ENCODE measurements at places on chromosomes 3 and 15.

GRCh38 chr3:8727605-8728512 lies 5.7 kb upstream of the CAV3 start:
- no peak for DNase-seq

DNA sequence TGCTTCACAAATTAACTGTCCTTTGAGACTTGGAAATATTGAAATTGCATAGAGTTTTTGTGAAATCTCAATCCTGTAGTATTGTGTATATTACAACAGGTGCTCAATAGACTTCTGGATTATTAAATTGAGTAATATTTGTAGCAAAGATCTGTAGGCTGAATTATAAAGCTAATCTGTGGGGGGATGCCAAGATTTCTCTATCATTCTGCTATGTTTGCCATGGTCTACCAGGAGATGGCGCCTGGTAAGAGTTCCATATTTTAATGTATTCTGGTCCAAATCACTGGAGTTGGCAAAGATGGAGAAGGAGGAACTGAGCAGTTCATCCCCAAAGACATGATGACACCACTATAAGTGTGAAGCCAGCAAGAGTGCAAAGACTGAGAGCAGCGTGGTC lies 340.9 kb upstream of the TPRG1 start:
- DNase-seq: no peak

DNA sequence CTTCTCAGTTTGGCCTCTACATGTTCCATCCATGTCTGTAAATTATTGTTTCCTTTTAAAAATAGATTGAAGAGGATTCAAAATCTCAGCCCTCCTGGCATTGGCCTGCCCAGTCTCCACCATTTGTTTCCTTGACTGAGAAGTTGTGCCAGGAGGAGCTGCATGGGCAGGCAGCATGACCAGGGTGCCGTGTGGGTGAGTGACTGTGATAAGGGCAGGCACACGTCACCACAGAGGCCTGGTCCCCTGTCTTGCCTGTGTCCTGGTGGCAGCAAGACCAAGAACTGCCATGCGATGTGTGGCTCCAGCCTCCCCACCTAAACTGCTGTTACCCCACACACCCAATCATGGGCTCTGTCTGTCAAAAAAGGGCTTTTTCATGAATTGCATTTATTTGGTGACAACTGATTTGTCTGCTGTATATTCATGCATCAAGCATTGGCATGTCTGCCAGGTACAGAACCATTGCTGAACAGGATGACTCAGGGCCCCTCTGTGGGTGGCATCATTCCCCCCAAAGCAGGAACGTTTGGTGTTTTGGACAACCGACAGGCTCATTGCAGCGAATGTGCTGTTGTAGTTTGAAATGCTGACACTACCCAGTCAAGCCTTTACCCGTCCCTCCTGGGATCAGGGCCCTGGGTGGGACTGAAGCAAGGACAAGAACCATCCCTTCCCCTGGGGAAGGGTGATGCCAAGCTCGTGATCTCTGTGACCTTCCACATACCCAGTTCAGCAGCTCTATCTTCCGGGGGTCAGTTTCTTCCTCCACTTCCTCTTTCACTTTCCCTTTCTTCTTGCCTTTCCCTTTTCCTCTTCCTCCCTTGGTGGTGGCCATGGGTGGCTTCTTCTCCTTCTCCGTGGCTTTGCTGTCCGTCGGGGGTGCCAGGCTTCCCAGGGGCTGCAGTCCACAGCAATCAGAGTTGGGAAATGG lies 51.6 kb downstream of the TRPM1 start:
- no peak for DNase-seq

DNA sequence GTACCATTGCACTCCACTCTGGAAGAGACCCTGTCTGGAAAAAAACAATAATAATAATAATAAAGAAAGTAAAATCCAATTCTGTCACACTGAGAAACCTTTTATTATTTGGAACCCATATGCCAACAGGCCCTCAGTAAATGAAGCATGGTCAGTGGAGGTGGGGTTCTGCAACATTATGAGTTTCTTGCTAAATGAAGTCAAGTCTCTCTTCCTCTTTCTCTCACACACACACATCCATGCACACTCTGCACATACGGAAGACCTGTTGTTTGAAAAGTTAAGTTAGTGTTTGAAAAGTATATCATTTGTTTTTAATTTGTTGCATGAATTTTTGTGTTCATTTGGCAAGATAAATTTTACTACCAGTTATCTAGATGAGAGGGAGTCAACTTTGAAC lies 27.8 kb downstream of the GAP43 start:
- no peak for DNase-seq

GRCh38 chr15:52113235-52113634 lies 660 bp upstream of the BCL2L10 start:
- DNase-seq: no peak

DNA sequence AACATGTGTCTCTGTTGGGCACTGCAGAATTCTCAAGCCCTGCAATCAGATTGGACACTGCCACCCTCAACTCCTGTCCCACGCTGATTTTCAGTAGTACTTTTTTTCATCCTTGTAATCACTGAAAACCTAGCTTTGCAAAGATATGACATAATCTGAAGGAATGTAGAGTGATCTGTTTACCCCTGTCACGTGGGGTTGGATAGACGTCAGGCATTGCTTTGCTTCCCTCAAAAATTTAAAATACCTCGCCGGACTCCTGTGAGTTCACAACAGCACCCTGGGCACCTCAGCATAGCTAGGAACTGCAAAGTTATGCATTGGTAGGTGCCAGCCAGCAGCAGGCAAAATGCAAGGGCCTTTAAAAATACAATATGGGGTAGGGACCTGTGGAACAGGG lies 71.1 kb upstream of the OXTR start:
- DNase-seq: no peak

- no peak for DNase-seq
Measured at GRCh38 chr3:97983933-97984491, 11.8 kb upstream of the RIOX2 start.

DNA sequence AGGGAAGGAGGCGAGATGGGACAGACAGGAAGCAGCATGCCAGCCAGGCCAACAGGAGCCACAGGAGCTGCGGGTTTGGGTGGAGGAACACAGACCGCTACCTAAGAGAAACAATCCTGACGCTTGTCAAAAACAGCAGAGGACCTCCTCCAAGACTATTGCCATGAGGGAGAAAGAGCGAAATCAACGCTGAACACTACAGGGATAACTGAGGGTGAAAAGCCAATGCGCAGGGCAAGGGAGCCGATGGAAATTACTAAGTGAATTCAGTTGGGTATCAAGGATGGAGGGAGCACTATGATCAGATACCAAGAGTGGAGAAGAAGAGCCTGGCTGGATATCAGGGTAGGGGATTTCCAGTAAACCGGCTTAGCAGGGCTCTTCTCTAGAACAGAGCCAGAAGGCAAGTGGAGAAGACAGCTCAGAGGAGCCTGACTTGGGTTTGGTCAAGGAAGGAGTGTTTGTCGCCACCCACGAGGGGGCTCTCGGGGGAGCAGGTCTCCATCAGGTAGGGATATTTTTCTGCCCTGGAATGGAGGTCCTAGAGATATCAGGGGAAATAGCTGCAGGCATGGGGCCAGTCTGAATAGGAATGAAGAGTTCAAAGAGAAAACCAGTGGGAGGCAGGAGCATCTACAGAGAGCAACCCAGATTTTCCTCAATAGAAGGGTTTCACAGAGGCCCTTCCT lies 48.4 kb downstream of the SLC41A3 start:
- no peak for DNase-seq

- DNase-seq: no peak
Measured at GRCh38 chr15:25774871-25775270, 88.3 kb downstream of the ATP10A start.

DNA sequence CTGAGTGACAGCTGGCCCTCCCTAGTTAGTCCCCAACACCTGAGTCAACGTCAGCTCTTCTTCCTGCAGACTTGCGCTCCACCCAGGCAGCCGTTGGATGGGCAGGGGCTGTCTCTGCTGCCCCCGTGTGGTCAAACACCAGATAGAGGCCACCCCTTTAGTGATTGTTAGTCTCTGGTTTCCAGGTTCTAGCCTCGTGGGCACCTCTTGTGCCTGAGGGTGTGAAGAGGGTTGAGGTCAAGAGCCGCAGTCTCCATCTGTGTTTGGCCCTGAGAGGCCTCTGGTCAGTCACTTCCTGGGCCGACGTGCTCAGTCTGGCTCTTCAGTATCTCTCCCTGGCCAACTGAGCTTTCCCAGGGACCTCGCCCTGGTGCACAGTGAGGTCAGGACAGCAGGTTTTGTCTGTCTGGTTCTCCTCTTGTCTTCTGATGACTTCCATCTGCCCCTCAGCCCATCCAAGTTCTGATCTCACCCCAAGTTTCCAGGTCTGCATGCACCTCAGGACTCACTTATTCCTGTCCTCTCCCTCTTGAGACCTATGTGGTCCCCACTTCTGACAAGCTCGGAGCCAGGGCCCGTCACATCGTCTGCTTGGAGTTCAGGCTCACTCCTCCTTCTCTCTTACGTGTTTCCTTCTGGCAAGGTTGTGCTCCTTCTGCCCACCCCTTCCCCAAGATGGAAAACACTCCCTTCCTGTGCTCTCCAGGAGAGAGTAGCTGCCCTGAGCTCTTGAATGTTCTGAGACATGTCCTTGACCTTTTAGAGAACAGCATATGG lies 20.9 kb downstream of the CD276 start:
- DNase-seq: peak; percentile 25

- DNase-seq: no peak
Measured at GRCh38 chr3:126126811-126127431, 43.0 kb upstream of the SLC41A3 start.

DNA sequence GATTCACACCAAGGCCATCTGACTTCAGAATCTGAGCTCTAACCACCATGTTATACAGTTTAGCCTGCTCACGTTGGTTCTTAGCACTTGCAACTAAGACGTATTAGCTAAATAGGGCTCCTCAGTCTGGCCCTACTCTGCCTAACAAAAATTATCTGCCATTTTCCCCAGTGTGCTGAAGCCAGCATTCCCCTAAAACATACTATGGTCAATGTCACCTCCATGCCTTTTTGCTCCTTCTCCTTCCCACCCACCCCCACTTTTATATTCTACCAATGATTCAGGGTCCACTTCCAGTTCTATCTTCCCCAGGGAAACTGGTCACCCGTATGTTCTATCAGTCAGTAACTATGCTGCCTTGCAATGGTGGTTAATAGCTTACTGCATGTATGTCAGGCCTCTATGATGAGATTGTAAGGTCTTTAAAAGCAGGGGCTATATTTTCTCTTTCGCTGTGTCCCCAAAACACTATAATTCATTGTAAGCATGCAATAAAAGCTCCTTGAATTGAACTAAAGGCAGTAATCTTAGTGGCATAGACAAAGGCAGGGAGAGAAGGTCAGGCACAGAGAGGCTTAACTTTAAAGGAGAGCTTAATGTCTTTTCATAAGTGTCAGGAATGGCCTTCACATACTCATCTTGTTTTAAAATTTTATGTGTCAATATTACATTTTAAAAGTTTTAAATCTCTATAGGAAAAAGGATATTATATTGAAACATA lies 23.3 kb downstream of the POPDC2 start:
- no peak for DNase-seq

GRCh38 chr3:189952272-189952671 lies 168.4 kb downstream of the P3H2 start:
- no peak for DNase-seq

- no peak for DNase-seq
Measured at GRCh38 chr3:177041021-177041729, 156.1 kb downstream of the TBL1XR1 start.

DNA sequence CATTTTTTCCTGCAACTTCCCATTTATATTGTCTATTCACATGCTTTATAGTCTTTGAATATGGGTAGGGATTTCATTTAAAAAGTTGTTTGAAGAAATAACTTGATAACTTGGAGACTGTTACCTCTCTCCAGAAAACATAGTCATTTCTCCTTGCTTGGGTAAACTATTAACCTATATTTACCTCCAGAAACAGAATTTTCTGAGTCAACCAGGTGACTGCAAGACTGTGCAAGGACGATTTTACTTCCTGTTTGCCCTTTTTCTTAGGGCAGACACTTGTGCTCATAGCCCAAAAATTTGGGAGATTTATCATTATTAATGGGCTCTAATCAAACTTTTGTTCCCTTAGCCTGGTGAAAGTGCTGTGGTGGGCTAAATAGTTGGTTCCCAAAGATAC lies 14.3 kb upstream of the MOBP start:
- DNase-seq: no peak

DNA sequence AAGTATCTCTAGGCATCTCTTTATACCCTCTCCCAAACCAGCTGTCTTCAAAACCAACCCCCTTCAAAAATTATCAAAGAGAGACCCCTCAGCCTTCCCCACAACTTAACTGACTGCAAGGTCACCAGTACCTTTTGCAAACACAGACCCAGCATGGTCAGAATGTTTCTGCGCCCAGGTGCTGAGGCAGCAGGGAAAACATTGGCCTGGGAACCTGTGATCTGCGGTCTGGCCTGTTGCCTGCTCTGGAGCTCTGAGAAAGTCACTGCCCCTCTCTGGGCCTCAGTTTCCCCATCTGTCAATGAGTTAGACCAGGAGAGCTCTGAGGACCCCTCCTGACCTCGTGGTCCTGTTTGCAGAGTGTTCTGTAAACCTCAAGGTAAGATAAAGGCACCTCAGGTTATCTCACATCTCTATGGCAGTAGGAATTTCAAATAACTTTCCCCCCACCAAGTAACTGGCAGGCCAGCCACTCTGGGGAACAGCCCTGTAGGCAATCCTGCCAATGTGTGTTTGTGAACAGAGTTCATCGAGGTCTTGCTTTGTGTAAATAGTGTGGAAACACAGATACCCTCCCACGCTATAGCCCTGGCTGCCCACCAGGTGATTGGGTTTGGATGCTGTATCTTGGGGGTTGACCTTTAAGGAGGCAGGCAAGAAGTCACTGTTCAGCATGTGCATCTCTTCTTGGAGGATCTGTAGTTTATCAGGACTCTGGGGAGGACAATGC lies 50.0 kb upstream of the SMAD6 start:
- no peak for DNase-seq

DNA sequence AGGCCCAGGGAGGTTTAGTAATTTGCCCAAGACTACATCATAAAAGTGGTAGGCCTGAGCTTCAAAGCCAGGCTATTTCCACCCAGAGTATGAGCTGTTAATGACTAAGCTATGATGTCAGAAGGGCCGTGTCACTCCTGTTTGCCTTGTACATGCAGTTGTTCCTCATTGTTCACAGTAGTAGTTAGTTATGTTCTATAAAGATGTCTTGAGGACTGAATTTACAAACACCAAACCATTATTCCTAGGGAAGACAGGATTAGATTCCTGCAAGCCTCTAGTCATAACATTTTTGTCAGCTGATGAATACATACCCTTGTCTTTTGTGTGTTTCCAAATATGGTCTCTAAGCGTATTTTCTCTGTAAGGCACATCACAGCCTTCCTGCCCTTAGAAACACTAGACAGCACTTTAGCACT lies 20.9 kb upstream of the LARS2 start:
- no peak for DNase-seq

GRCh38 chr15:85443593-85444087 lies 63.2 kb downstream of the AKAP13 start:
- DNase-seq: no peak

DNA sequence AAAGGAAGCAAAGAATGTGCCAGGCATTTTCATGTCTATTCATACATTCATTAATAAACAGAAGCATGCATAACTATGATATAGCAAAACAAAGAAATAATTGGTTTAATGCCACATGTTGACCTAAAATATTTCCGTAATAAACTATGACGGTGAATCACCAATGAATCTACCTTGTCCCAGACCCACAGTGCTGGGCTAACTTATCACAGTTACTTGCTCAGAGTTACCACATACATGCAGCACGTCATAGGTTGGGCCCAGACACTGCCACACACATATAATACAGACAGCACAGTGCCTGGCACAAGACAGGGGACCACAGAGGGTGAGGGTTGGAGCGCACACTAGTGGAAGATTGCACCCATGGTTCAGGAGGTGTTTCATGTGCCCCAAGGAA lies 86.9 kb downstream of the ATP1B3 start:
- DNase-seq: no peak

Measured in activated CD8-positive, alpha-beta memory T cell treated with anti-CD3 and anti-CD28 coated beads for 4 hours (primary cell).